ENCODE measurements at places on chromosomes 7 and 10.

- no peak for DNase-seq
Observed at GRCh38 chr10:106566873-106567272, 597.6 kb downstream of the SORCS1 start.

DNA sequence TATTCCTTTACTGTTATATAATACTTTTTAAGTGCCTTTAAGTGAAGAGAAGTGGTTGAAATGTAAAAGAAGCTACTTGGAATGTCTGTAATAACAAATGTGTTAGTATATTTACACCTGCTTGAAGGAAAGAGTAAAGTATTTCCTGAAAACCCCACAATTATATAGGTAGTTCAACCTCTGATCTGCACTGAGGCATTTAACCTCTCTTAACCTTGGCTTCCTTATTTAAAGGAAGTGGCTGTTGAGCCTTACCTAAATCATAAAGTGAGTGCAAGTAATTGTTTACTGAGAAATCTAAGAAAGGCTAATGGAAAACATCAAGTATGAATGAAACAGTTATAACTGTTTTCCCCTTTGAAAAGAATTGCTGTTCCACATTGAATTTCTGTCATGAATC lies 294.5 kb downstream of the ADK start:
- no peak for DNase-seq

DNA sequence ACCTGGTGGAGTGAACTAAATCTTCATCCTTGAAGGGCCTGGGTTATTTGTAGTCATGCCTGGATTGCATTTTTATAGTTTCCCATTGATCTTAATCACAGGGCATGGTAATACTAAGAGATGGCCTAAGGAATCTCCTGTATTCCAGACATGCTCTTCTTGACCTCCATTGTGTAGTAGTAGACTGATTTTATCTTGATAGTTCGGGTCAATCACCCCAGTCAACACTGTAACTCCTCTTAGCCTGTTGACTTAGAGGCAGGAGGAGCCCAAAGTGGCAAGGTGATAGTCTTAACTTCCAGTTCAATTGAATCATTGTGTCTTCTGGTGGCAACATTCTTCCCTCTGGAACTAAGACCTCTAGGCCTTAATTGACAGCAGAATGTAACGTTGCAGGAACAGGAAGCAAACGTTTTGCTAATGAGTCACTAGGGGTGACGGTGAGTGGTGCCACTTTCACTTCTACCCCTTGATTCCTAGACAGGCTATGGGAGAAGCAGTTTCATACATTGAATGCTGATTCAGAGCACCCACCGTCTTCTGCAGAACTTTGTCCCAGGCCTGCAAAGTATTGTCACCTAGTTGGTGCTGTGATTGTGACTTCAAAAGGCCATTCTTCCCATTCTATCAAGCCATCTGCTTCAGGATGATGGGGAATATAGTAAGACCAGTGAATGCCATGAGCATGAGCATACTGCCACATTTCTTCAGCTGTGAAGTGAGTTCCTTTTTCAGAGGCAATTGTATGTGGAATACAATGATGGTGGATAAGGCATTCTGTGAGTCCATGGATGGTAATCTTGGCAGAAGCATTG lies 24.0 kb upstream of the PAPSS2 start:
- peak; percentile 93 for DNase-seq

DNA sequence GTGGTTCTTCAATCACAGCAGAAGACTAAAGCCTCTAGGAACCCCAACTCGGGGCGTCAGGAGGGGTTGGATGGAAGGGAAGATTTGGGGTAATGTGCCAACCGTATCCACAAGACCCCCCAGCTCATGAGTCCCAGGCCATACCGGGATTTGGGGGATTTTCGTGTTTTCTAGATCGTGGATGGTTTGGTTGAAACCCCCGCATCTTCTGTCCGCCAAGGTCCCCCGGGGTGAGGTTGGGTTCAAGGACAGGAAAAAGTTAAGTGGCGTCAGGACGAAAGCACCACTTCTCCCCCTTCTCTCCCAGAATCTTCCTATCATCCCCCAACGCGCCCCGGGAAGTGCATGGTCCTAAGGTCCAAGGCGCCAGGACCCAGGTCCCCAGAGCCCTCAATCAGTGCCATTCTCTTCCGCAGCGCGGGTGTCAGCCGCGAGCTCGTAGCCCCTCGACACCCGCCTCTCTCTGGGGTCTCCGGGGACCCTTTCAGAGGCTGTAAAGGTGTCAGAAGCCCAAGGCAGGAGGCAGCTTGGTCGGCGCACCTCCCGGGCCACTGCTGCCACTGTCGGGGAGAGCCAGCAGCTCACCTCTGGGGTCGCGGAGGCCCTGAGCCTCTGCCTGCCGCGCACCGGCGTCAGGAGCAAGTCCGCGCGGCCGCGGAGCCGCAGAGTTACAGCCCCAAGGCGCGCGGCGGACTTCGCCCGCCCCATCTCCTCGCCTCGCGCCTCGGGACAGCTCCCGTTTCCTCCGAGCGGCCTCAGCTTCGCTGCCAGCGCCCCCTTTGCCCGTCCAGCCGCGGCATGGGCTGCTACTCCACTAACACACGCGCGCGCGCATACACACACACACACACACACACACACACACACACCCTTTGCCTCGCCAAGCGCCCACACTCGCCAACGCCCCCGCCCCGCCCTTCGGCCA lies 1.5 kb downstream of the MKX start:
- DNase-seq, result no peak

DNA sequence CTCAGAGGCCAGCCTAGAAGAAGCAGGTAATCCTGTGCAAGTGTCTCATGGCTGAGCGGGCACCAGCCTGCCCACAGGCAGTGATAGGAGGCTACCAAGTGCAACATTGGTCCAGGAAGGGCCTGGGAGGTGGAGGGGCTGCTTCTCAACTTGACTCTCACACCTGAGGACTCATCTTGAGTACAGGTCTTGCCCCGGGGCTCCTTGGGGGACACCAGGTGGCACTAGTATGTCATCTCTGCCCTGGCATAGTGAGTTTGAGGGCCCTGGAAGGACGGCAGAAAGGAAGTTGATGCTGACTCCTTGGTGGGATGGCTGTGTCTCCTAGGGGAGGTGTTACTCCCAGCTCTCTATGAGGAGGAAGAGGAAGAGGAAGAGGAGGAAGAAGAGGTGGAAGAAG lies 2.3 kb downstream of the CCDC136 start:
- no peak for DNase-seq

DNA sequence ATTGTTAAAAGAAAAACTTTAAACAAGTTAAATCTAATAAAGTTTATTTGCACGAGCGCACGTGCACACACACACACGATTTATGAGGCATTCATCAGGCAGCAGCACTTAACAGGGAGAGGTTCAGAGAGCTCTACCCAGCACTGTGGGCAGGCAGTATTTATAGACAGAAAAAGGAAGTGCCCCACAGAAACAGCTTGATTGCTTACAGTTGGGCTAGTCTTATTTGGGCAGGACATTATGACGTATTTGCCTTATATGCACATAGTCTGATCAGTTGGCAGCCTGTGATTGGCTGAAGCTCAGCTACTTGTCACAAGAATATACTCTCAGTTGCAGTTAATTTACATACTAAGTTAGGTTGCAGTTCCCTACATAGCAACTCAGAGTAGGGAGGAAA lies 1.2 kb upstream of the SDHAF3 start:
- DNase-seq, result no peak

GRCh38 chr10:24415455-24416125 lies 206.7 kb downstream of the KIAA1217 start:
- no peak for DNase-seq

DNA sequence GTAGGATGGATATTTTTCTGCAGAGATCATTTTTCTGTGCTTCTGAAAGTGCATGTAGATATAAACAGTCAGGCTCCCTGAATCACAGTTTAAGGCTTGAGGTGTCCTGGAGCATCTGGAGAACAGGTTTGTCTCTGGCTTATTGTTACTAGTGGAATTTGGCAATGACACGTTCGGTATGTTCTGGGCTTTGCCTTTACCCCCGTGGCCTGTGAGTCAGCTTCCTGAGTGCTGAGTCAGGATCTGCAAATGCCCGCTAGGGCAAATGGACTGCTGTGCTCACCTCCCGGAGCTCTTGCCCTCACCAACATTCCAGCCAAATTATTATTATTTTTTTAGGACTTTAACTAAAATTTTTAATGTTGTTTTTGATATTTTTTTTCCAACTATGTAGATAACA lies 192.5 kb upstream of the PRSS1 start:
- DNase-seq, result peak; percentile 94

GRCh38 chr7:73833251-73833919 lies 2.6 kb downstream of the CLDN4 start:
- DNase-seq, result peak; percentile 58

DNA sequence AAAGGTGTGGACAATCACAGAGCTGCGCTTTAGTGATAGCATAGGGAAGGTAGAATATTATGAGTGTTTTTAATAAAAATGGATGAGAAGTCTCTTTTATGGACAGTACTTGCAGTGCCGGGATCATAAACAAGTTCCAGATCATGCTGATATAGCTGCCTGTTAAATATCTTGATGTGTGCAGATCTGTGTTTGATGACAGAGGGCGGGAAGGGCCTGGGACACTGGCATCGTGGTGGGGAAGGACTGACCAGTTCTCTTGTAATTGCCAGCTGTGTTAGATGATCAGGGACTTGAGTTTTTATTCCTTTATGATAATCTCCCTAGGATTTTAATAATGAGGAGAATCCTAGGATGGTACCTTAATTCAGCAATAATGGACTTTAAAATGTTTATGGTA lies 14.6 kb downstream of the SND1 start:
- DNase-seq, result no peak

- DNase-seq, result no peak
Observed at GRCh38 chr7:18166002-18166401, 138.4 kb upstream of the PRPS1L1 start.

DNA sequence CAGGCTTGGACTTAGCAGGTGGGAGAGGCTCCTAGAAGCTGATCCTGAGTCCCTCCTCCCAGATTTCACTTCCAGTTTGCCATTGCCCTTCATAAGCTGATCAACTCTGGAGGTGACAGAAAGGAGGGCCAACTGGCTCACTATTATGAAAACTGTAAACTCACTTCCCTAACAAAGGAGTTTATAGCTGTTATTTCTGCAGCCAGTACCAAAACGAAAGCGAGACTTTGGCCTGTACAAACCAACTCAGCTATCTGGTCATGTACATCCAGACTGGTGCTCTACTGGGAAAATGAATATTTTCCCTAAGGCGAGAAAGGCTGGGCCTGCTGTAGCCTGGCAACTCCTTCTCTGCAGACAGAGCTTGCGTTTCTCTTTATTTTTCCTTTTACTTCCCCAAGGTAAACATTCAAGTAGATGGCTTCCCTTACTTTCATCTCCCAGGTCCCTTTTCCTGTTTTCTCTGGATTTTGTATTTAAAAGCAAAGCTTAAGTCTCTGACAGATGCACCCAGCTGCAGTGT lies 54.7 kb downstream of the GALNT17 start:
- DNase-seq, result no peak

DNA sequence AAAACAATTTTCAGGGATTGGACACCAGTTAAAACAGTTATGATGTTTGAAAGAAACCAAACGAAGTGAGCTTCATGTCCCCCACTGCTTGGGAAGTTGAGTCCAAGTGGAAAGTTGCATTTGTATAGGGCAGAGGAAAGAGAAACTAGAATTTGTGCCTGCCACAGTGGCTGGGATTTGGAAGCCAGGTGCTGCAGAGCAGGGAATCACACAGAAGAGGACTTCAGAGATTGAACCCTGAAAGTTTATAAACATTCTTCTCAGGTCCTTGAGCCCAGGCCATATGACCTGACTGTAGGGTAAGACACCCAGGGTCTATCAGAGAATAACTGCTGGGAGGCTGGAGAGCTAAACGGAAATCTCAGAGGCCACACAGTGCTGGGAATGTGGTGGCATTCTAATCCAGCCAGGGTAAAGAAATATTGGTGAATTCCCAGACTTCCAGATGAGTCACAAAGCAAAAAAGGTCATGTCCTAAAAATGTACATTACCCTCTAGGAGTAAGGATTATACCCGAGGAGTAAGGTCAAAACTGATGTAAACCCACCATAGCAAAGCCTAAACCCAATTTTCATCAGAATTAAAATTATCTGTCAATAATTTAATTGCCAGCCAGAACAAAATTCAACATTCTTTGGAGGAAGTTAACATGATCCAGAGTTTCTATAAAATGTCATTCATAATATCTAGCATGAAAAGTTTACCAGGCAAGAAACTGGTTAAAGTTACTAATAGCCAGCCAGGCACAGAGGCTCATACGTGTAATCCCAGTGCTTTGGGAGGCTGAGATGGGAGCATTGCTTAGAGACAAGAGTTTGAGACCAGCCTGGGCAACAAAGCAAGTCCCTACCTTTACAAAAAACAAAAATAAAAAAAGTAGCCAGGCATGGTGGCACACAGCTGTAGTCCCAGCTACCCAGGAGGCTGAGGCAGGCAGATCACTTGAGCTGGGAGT lies 31.2 kb downstream of the TOMM7 start:
- peak; percentile 17 for DNase-seq

DNA sequence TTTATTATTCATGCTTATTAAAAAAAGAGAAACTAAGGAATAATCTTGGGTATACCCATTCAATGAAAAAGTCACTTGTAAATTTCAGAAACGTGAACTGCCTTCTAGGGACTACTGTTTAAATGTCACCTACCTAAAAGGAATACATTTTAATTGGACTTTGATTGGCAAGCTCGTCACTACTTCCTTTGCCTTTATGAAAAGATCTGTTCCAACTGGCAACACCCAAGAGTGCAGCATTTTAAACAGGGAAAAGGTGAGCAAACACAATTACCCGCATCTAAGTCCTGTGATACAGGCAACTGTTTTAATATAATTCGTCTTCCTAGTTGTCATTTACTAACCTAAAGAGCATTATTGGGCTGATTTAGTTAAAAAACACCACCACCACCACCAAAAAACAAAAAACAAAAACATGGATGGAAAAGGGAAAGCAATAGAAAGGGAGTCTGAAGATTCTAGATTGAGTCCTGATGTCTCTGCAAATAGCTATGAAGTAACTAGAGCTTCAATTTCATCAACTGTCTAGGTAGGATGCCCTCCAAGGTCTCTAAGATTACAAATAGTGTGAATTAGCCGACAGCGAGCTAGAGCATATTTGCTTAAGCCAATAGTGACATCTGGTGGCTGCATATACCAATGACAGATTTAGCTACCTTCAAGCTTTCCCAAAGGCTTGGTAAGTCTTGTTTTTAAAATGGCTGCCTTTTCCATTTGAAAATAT lies 33.8 kb upstream of the ICA1 start:
- DNase-seq, result peak; percentile 70

GRCh38 chr7:95404316-95404865 lies 8.2 kb upstream of the PON3 start:
- DNase-seq, result peak; percentile 69

Data from RCC 7860 (cell line).